ENCODE measurements at places on chromosomes 6 and 20.

DNA sequence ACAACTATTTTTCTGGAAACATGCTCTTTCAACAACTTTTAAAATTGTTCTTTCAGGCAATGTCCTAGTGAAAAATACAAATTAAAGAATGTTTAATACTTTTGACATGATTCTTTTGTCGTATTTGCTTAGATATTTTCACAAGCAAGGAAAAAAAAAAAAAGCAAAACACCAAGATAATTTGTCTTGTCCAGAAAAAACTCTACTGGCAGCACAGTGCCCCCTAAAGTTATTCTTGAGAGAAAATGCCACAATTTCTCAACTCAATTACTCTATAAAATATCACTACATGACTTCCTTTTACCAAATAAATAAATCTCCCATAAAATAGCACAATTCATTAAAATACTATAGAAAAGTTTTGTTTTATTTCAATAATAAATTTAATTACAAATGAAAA is 652.5 kb upstream of the EPHA7 start:
- DNase-seq, result no peak

GRCh38 chr6:20875369-20875963 is 341.2 kb downstream of the CDKAL1 start:
- DNase-seq, result no peak

GRCh38 chr20:36951979-36952738 is 651 bp upstream of the SAMHD1 start:
- DNase-seq, result no peak

GRCh38 chr20:59064214-59064722 is 21.7 kb upstream of the PRELID3B start:
- DNase-seq, result no peak

- no peak for DNase-seq
These were observed 988 bp downstream of the TXNDC5 start for GRCh38 chr6:7909323-7910276.

DNA sequence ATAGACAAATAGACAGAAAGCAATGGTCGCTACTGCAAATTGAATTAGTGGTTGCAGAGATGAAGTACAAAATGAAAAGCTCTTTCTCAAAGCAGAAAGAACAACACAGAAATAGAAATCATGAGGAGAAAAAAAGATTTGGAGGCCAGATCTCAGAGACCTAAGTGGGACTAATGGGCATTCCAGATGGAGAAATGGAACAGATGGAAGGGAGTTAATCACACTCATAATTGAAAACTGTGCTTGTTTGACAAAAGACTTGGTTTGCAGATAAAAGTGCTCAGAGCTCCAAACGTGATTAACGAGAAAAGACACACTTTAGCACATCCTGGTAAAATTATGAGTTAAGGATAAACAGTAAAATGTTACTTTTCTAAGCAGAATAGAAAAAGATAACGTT is 58.1 kb upstream of the SNRPB2 start:
- DNase-seq, result no peak

DNA sequence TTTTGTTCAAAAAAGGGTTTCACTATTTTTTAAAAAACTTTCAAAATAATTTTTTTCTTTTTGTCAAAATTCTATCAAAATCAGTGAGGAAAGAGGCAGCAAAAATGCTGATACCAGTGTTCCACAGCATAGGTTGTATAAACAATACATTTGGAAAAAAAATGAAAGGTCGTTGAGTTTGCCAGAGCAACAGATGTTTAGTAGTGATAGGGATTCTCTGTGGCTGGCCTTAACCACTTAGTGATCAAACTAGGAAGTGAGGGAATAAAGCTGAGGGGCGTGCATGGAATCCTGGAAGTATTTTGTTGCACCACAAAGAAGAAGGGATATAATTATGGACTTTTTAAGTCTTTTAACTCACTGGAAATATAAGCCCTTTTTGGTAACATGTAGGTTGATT is 555.3 kb upstream of the CHD6 start:
- DNase-seq, result no peak

DNA sequence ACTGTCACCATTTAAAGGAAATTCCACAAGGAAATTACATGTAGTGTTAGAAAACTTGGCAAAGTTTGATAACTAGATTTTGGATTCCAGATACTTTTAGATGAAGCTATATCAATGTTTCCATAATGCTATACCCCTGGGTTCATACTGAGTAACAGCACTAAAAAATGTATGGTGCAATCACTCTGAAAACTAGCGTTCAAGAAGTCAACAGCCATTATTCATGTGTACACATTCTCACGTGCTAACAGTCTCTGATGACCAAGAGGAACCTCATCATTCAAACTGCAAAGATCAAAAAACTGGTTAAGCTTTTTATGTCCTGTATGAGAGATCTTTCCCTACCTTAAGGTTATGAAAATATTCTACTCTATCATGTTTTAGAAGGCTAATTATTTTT is 197.6 kb downstream of the GMDS start:
- no peak for DNase-seq

DNA sequence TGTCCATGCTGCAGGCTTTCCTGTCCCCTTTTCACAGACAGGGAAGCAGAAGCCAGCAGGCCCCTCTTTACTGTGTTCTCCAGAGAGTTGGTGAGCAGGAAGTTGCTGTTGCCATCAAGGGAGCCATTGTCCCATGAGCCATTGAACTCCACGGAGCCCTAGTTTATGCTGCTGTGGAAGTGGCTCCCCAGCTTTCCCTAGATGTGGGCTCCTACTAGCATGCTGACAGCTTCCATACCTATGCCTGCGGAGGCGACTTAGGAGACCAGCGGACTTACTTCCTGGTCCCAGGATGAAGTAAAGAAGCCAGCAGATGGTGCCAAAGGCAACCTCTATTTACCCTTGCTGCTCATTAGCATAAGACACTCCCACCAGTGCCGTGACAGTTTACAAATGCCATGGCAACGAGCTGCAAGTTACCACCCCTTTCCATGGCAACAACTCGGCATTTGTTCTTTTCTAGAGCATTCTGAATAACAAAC is 30.8 kb upstream of the FKBP1A start:
- DNase-seq, result no peak

GRCh38 chr6:116446399-116446798 is 14.8 kb upstream of the CALHM6 start:
- no peak for DNase-seq

- DNase-seq, result no peak
These were observed 34.3 kb upstream of the MCUR1 start for GRCh38 chr6:13848522-13849150.

DNA sequence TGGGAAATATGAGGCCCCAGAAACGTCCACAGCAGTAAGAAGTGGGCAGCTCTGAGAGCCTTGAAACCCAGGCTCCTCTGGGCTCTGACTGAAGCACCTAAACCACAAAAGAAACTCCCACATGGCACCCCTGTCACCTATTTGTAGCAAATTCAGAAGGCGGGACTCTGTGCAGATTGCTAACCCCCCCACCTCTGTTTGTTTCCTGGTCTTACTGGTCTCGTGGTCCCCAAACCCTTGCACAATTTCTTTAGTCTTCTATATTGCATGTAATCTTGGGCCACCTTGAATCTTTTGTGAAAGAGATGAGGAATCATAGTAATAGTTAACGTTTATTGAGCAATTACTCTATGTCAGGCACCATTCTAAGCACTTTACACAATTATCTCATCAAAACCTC is 154.3 kb downstream of the PREX1 start:
- no peak for DNase-seq

DNA sequence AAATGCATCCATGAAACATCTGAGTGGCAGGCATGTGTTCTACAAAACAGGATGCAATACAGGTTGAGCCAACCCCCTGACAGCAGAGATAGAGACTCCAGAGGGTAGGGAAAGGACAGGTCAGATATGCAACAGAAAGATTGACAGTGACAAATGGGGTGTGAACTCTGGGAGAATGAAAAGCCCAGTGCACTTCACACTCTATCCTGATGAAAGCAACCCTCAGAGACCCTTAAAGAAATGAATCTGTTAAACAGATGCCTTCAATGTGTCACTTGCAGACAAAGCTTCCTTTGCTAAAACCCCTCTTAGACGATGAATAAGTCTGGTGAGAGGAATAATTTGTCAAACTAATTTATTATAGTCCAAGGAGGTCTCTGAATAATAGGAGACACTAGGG is 89.9 kb downstream of the RFPL4B start:
- DNase-seq, result no peak

DNA sequence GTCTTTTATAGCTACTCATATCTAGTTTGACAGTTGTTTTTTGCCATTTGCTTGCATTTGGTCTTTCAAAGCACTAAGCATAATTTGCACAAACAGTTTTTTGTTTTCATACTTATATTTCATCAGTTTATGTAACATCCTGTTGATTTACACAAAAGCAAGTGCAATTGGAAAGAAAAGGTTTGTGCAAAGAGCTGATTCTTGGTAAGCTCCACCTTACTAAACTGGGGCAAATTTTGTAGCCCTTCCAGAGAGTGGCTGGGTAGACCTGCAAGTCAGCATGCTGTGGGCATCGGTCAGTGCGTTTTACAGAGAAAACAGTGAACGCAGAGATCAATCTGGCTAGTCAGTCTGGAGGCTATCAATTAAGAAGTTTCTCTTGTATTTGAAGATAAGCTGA is 34.5 kb downstream of the TXLNB start:
- DNase-seq, result no peak

DNA sequence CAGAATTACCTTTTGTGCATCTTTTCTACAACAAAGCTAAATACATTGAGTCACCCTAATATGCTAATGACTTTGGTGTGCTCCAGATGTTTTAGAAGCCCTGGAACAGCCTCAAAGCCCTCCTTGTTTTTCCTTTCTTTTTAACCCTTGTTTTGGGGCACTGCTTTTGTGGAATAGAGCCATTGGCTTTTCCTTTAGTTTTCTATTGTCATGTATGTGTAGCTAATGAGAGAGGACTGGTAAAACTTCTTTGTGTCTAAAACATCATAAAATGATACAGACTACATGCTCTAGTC is 158.8 kb downstream of the JARID2 start:
- DNase-seq, result no peak

- no peak for DNase-seq
These were observed 7.1 kb downstream of the L3MBTL1 start for GRCh38 chr20:43514648-43514999.

GRCh38 chr20:53623454-53624211 is 30.0 kb upstream of the ZNF217 start:
- no peak for DNase-seq
